CD4-positive, alpha-beta T cell treated with Interleukin-10 for 1 hour (primary cell): ENCODE measurements at places on chromosomes 4 and X.
A peak's percentile ranks its signal among the peaks of the same experiment; 100 is the strongest.

- peak; percentile 92 for DNase-seq
Measured at GRCh38 chrX:71111141-71111843, at the start of gene IL2RG. Gene IL2RG, minus strand, starts transcription at chrX:71111577. Its CDS starts 38 bp downstream, at chrX:71111539.

DNA sequence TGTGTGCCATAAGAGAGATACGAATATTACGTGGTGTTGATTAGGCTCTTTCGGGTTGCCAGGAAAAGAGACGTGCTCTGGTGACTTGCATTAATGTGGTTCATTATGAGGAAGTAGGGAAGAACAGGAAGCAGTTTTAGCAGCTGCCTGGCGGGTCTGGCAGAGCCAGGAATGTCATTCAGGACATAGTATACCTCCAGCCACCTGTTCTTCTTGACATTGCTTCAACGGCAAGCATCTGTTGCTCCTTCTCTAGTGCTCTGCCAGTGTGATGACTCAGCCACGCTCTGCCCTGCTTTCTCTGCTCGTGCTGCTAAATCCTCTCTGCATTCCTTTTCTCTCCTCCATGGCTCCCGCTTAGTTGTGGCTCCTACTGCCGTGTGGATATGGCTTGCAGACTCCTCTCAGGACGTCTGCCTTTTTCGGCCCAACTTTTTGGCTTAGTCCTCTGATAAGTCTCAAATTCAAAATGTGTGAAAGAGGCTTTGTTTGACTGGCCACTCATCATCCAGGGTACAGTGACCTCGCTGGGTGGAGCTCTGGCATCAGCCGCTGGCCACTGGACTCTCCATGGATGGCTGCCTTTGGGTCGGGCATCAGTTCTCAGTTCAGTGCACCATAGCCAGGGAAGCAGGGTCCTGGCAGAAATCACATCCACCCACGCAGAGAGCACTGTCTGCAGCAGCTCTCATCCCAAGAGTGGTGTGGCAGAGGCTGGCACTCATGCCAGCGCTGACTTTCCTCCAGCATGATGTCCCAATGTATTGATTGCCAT, 89.3 kb upstream of the KLF3 start:
- no peak for DNase-seq

- DNase-seq = no peak
Measured at GRCh38 chrX:41257801-41258200, 76.2 kb upstream of the DDX3X start.

GRCh38 chr4:36142504-36142903, 101.8 kb downstream of the ARAP2 start:
- DNase-seq = no peak

DNA sequence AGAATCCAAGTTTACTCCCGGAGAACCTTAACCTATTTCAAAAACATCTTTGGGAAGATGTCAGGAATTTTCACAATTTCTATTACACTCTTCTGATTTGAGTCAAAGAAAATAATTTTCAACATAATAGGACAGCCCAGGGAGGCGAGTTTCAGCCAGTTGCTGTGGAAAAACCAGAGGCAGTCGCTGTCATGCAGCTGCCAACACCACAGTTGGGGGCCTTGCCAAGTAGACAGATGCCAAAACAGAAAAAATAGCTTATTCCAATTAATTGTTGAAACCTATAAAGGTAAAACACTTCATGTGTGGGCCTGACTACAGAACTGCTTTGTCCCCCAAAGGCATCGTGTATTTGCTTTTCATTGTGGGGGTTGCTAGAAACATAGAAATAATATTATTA, 225.8 kb downstream of the DMD start:
- no peak for DNase-seq

DNA sequence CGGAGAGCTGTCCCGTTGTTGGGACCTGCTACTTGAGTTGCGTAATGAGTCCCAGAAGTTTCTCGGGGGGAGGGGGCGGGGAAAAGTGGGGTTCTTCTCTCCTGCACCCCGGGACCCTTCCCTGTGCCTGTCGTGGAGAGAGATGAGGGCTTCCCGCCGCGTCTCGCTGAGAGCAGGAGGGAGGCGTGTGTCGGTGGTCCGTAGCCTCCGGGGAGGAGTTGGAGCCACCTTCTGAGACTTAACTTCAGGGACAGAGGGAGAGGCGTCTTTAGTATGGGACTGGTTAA, 698 bp downstream of the AFF1 start:
- no peak for DNase-seq

GRCh38 chrX:14694611-14695010, 165.3 kb downstream of the GLRA2 start:
- no peak for DNase-seq

DNA sequence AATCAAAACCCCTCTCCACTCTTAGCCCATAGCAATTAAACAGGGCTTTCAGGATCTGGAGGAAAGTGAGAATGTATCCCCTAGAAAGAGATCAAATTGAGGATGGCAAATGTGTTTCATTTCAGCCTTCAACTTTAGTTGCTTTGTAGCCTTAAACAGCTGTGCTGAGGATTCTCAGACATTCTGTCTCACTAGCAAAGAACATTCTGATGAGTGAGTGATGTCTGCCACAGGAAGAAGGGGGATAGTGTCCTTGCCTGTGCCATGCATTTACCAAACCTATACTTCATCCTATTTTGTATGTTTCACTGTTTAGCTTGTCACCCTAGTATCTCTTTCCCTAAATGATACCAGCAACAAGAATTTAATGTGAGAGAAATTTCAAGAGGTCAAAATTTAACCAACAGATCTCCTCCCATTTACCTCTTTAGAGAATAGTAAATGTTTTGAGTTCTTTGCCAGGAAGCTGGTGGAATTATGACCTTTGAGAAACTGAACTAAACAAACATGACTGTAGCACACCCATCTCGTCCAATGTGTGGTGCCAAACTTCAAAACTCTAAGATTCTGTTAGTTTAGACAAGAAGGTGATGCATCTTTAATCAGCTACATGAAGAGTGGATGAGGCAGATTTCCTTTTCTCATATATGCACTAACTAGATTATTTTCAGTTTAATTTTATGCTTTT, 165.6 kb downstream of the PALLD start:
- DNase-seq = no peak

DNA sequence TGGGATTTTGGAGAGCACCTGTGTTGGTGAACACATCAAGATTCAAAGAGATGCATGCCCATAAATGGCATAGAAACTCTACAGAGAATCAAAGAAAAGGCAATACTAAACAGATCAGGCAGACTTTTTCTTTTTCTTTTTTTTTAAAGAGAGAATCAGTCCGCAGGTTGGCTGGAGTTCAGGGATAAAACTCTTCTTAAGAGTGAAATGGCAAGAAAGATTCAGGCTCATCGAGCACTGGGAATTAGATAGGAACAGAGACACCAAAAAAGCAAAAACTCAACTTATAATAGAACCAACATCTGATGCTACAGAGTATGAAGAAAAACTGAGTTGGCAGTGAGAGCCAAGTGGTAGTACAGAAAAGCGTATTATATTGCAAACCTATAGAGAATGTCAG, 314.3 kb downstream of the ARHGAP24 start:
- no peak for DNase-seq

- no peak for DNase-seq
Measured at GRCh38 chrX:10620121-10620699, at the start of gene MID1. Gene MID1, minus strand, starts transcription at chrX:10620585. Its CDS starts 53,038 bp downstream, at chrX:10567547.

DNA sequence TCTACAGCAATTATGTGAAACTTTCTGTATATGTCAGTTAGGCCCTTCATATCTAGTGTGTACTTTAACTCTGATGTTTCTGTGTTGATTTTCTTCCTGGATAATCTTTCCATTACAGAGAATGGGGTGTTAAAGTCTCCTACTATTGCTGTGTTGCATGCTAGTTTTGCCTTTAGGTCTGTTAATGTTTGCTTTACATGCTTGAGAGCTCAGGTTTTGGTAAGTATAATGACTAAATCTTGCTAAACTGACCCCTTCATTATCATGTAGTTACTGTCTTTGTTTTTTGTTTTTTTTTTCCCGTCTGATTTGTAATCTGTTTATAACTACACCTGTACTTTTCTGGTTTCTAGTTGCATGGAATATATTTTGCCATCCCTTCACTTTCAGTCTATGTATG, 63.6 kb upstream of the UGT2B15 start:
- DNase-seq = no peak

GRCh38 chr4:3706111-3706511, 60.1 kb upstream of the ADRA2C start:
- DNase-seq = no peak

- DNase-seq = no peak
Measured at GRCh38 chrX:52363247-52363883, 5.5 kb upstream of the XAGE2 start.

DNA sequence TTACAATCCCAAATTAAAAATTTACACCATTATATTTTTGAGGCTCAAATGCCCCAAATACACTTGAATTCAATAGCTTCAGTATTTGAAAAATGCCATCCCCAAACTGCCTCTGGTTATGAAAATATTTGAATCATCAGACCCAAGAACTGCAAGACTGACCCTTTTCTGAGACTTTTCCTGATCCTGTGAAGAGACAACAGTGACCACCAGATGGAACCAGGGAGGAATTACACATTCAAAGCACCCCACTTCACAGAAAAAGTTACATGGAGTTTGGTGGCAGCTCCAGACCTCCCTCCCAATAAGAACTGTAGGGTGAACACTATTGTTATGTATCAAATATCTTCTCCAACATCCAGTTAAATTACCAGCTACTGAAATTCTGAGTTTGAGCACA, 44.0 kb upstream of the SCD5 start:
- DNase-seq = no peak

GRCh38 chrX:153642655-153643430, 4.2 kb upstream of the DUSP9 start:
- DNase-seq = no peak

DNA sequence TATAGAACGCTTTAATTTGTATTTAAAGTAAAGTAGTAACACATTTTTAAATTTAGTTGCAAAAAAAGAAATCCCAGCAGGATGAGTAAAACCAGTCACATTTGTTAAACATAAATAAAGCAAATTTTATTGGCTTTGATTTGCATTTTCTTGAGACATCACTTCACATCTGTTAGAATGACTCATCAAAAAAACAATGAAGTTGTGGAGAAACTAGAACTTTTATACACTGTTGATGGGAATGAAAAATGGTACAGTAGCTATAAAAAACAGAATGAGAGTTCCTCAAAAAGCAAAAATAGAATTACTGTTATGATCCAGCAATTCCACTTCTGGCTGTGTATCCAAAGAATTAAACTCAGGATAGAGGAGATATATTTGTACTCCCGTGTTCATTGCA, 454.0 kb upstream of the KLHL4 start:
- DNase-seq = no peak

GRCh38 chrX:15988661-15989603, 134.3 kb upstream of the AP1S2 start:
- no peak for DNase-seq

- DNase-seq = no peak
Measured at GRCh38 chr4:74499986-74500781, 55.2 kb downstream of the AREG start.

DNA sequence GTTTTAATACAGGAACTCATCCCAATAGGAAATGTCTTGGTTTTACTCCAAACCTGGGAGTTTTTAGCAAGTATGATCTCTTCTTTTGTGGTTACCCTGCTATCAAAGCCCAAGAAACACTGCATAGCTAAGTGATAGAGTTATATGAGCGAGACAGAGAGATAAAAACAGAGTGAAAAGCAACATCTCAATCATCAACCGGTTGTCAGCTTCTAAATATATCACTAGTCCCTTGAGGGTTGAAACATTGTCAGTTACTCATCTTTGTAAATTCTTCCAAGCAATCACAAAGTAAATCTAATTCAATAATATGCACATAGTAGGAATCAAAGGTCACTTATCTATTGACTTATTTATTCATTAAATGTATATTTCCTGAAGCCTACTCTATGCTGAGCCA, 483.9 kb downstream of the IDS start:
- DNase-seq = no peak

DNA sequence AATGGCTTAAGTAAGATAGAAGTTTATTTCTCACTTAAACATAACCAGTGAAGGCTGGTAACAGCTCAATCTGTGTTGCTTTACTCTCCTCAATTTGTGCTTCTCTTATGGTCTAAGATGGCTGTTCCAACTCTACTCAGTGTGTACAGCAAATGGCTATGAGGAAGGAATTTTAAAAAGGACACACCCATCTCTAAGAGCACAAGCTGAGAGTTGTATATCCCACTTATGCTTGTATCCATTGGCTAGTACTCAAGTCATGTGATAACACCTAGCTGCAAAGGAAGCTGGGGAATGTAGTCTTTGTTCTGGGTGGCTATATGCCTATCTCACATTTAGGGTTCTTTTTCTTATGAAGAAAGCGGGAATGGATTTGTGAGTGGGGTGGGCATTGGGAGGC, 63.3 kb downstream of the GPAT3 start:
- peak; percentile 5 for DNase-seq

DNA sequence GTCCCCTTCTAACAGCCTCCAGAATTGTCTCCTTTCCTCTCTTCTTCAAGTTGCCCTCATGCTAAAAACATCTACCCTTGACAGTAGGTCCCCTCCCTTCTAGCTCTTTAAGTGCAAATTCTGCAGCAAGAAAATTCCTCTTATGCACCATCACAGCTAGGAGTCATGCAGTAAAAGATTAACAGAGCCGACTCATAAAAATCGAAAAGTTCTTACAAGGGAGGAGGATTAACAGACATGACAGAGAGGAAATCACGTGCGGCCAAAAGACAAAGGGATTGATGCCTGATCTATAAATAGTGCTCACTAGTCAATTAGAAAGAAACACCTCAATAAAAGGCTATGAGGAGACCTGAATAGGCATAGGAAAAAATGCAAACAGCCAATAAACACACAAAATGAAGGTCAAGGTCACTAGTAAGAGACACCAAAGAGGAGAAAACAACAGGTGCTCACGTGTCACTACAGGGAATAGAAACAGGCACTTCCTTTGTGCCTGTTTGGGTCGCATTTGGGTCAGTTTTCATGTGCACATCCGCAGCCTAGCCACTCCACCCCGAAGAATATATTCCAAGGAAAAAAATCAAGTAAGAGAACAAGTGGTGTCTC, 3.4 kb downstream of the RNF212 start:
- no peak for DNase-seq

GRCh38 chr4:3443750-3444309, 2.1 kb downstream of the HGFAC start:
- DNase-seq = no peak

DNA sequence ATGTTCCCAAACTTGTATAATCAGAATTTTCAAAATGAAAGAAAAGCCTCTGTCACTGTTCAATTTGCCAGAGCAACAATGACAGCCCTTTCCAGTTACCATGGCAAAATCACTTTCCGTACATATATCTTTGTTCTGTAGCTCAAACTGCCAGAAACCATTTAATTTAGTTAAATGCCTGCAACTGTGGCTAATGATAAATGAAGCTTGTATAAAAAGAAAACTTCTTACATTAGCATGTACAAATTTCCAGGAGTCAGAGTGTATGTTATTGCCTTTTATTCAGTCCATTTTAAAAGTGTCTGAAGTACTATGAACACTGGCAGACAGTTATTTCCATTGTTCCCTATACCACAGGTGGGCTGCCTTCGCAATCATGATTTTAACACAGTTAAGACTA, 30.3 kb downstream of the ARAP2 start:
- DNase-seq = no peak

- no peak for DNase-seq
Measured at GRCh38 chr4:38166082-38166481, 205.9 kb downstream of the PTTG2 start.
